Pancreas (tissue), 10 donors: ENCODE measurements at places on chromosomes 13 and 19. TPM values are rescaled to one million over a fixed set of nuclear protein-coding genes. Genes with fewer than 3 reads are reported as not detected.

DNA sequence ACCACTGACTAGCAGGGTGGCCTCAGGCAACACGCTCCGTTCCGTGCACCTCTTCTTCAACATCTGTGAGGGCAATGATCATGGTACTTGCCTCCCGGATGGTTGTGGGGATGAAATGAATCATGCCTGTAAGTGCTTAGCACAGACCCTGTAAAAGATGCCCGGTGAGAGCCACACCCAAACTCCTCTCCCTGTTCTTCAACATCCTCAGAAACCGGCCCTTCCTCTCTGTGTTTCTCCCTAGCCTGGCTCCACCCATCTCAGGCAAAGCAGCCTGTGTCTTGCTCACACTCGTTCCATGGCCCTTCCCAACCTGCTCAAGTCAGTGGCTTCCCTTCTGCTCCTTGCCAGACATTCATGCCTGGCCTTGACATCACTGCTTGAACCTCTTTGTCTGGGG lies 5.8 kb upstream of the DMKN start:
- DNase-seq, result no peak

GRCh38 chr13:51479199-51479523 lies 26.3 kb upstream of the INTS6 start:
- DNase-seq, result no peak

GRCh38 chr13:63287926-63288325 lies 1872.3 kb upstream of the PCDH20 start:
- DNase-seq, result no peak

KMT2B gene
- 23.5 TPM for total RNA-seq

DNA sequence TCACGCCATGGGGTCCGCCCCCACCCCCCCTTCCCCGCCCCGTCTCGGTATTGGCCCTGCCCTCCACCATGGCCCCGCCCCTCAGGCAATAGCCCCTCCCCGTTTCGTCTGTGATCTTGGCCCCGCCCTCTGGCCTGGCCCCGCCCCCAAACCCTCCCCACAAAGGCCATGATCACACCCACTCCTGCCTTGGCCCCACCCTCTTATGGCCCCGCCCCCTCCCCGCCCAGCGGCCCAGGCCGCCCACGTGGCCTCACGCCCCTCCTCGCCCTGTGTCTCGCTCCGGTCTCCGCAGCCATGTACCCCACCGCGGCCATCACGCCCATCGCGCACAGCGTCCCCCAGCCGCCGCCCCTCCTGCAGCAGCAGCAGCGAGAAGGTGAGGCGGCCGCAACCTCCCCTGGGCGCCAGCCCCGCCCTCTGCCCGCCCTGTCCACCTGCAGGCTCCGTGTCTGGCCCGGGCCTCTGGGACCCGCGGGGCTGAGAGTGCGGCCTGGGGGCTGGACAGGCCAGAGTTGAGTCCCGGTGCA lies 61.3 kb downstream of the CELF5 start:
- DNase-seq, result no peak

DNA sequence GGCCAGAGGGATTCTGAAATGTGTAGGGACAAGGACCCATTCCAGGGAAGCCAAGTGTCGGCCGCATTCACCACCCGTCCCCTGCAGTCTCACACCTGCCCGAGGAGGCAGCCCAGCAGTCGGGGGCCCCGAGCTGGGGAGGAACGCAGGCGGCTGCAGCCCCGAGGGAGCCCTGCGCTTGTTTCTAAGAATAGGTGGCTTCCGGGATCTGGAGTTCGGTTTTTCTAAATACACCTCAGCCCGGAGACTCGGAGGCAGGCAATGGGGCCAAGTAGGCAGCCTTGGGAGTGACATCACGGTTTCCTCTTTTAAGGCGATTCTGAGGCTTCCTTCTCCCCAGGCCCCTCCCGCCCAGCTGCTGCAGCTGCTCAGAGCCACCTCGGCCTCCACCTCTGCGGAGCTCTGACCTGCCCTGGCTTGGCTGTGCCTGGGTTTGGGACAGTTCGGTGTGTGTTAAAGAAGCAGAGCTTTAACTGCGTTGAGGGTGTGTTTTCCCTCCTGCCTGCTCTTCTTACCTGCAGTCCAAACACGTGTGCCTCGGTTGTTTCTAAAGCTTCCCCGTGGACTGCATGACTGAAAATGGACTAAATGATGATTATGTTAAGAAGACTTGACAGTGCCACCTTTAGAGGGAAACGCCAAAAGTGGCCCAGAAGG lies 80.5 kb downstream of the COL4A2 start:
- DNase-seq, result no peak

GRCh38 chr13:46858776-46859175 lies 38.1 kb downstream of the HTR2A start:
- no peak for DNase-seq

DNA sequence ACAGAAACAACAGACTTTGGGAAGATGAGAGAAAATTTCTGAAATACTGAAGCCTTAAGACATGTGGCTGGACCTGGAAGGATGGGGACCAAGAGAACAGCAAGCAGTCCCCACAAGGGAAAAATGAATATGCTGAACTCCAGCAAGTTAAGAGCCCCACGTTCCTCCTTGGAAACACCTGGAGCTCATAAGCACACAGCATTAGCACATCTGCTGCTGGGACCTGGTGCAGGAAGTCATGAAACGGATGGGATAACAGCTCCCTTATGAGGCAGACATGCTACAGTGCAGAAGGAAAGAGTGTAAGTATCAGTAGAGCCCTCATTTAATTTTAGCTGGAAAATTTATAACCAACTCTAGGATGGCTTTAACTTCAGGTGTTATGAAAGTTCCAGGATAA lies 67.3 kb downstream of the SLC15A1 start:
- DNase-seq, result no peak

DNA sequence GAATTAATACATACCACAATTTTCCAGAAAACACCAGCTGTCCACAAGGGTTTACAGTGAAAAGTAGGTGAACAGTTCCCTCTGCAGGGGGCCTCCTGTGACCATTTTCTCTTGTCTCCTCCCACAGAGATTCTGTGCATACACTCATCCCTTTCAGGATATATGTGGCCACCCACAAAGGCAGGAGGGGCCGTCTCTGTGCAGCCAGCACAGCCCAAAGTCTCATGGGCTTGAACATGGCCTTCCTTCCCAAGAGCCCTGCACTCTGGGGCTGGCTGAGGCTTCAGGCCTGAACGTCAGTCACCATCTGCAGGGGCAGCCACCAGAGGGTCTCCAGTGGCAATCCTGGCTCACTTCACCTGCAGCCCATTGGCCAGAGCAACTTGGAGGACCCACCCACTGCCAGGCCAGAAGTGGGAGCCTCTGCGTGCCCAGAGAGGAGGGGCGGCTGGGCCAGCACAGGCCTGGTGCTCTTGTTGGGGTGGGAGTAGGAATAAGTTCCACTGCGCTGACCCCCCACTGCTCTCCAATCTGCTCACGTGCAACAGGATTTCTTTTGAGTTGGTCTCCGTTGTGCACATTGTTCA lies 25.1 kb downstream of the TMEM161A start:
- DNase-seq, result no peak

DNA sequence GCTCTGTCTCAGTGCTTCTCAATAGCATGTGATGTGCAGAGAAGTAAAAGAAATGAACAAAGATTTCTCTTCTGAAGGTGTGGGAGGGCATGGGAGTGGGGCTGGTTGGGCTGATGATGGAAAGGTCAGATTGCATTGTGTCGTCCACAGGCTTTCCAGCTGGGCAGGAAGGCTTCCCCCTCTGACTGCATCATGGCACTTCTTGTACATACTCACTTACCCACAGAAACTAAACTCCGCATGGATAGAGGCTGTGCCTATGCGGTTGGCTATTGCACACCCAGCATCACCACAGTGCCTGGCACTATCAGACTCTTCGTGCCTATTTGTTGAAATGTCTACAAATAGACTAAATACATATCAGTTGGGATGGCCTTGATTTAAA lies 24.4 kb upstream of the TNFSF11 start:
- DNase-seq, result no peak

BICRA gene
- 5.6 TPM for total RNA-seq

PLEKHA4 gene
- total RNA-seq, result 7.5 TPM

NLRP4 gene
- not detected for total RNA-seq

GRCh38 chr13:71799324-71799723 lies 67.7 kb downstream of the DACH1 start:
- DNase-seq, result no peak

DNA sequence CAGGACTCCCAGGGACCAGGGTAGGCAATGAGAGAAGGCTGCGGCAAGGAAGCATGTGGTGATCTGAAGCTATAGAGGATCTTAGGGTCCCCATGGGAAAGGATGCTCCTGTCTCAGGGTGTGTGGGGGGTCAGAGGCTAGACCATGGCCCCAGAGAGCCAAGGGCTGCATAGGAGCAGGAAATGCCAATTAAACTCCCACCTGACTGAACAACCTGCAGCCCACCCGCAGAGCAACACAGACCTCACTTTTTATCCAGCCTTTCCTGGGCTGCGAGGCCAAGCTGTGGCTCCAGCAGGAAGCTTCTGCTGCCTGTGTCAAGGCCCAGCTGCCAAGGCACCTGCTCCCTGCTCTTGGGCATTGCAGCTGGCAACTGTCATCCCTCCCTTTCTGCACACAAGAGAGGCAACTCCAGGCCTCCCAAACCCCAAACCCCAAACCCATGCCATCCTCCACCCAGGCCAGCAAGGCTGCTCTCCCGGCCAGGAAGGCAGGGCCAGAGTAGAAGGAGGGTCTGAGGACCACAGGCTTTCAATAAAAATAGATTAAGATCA lies 290.1 kb downstream of the FOXO1 start:
- no peak for DNase-seq

DNA sequence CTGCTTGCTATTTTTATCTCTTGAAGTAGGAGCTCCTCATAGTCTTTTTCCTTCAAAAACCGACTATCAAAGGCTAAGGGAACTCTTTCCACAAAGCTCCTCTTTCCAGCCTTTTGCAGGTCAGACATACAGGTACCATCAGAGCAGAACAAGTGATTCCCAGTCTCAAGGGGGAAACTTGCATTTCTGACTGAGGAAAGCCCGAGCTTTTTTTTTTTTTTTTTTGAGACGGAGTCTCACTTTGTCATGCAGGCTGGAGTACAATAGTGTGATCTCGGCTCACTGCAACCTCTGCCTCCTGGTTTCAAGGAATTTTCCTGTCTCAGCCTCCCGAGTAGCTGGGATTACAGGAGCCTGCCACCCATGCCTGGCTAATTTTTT lies 32.0 kb downstream of the RUBCNL start:
- no peak for DNase-seq

- DNase-seq, result no peak
Measured at GRCh38 chr19:48458016-48458415, 2.6 kb downstream of the KCNJ14 start.

- DNase-seq, result no peak
Measured at GRCh38 chr13:31747966-31748365, 8.6 kb downstream of the RXFP2 start.

LRRC8E gene
- total RNA-seq, result 4.6 TPM

DNA sequence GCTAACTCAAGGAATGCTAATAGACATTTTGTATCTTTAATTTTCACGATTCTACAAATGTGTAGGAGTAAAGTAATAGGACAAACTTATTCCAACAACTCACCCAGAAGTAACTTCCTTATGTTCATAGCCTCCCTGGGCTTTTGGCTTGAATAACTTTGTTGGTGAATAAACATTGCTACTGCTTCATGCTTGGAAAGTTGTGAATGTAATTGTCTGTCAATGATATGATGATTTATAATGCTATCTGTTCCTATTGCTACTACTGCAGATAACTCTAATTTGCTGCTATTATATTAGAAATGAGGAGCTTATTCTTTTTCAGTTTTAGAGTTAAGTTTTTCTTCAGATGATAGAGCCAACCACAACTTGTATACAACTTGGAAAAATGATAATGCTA lies 307.7 kb downstream of the PCDH9 start:
- DNase-seq, result no peak

GRCh38 chr19:1172353-1173158 lies 1.5 kb downstream of the SBNO2 start:
- peak; percentile 76 for DNase-seq

GRCh38 chr13:35723053-35723461 lies 246.6 kb upstream of the MAB21L1 start:
- no peak for DNase-seq

TTYH1 gene
- total RNA-seq, result 24.3 TPM

DNA sequence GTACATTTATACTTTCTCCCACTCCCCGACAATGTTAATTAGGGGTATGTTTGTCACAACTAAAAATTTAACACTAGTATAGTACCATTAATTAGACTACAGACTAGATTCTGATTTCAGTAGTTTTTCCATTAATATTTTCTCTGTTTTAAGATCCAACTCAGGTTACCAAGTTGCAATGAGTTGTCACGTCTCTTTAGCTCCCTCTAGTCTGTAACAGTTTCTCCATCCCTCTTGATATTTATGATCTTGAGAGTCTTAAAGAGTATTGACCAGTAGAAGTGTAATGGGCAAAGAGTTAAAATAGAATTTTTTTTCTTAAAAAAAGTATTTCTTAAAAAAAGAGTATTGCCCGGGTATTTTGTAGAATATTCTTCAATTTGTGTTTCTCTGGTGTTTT lies 598.1 kb downstream of the TBC1D4 start:
- no peak for DNase-seq

DNA sequence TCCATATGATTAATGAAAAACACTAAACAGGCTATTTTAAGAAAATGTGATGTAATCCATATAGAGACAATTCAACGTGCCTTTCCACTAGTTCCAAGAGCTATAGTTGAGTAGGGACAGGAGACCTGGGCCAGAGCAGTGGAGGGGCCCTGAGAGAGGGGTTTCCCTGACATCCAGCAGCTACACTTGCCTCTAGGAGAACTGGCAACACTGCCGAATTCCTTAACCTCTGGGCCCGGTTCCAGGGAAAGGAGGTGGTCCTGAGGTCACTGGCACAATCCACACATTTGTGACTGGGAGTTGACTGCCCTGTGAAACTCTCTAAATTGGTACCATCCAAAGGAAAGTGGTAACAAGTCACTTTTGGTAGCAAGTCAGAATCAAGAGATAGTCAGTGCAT lies 264.4 kb downstream of the DCLK1 start:
- DNase-seq, result no peak

ZNF792 gene
- total RNA-seq, result 6.4 TPM

KLK3 gene
- total RNA-seq, result not detected

GRCh38 chr13:93535251-93535650 lies 308.6 kb downstream of the GPC6 start:
- DNase-seq, result no peak

ZNF296 gene
- 0.19 TPM for total RNA-seq

KIR3DL1 gene
- not detected for total RNA-seq

RB1 gene
- total RNA-seq, result 8.6 TPM

GRCh38 chr13:98538876-98539275 lies 38.0 kb downstream of the STK24 start:
- no peak for DNase-seq

GRCh38 chr13:43157796-43158195 lies 134.4 kb downstream of the DNAJC15 start:
- DNase-seq, result no peak

IZUMO2 gene
- total RNA-seq, result not detected

DNA sequence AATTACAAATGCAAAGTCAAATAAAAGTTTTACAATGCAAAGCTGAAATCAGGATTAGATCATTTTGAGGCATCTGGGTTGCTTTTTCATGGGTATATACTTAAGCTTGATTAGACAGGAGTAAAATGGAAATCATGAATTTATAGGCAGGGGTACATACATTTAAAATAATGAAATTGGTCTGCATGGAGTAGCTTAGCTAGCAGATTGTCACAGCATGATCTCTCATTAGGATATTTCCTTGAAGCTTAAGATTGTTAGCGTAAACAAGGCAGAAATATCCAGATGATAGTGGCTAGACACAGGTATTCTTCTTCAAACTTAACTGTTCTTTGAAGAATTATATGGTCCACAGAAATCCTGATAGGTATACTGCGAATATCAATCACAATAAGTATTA lies 1627.0 kb upstream of the PCDH20 start:
- DNase-seq, result no peak
